ENCODE measurements at places on chromosomes 6 and 20.

GRCh38 chr20:61974357-61974665 lies 91.4 kb downstream of the TAF4 start:
- DNase-seq = no peak

DNA sequence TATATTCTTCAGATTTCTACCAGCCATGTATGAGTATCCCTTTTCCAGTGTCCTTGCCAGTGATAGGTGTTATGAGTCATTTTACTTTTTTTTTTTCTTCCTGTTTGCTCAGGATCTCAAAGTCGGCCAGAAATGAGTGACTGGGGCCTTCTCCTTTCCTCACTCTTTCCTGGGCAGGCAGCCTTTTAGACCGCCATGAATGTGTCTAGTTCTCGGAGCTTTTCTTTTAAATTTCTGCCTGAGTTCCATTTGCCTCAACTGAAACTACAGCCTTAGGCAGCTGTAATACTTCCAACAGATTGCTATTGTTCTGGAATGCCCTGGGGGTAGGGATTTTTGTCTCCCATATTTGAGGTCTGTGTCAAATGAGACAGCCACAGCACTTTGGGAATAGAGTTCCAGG lies 83.7 kb downstream of the STXBP5 start:
- DNase-seq = no peak

DNA sequence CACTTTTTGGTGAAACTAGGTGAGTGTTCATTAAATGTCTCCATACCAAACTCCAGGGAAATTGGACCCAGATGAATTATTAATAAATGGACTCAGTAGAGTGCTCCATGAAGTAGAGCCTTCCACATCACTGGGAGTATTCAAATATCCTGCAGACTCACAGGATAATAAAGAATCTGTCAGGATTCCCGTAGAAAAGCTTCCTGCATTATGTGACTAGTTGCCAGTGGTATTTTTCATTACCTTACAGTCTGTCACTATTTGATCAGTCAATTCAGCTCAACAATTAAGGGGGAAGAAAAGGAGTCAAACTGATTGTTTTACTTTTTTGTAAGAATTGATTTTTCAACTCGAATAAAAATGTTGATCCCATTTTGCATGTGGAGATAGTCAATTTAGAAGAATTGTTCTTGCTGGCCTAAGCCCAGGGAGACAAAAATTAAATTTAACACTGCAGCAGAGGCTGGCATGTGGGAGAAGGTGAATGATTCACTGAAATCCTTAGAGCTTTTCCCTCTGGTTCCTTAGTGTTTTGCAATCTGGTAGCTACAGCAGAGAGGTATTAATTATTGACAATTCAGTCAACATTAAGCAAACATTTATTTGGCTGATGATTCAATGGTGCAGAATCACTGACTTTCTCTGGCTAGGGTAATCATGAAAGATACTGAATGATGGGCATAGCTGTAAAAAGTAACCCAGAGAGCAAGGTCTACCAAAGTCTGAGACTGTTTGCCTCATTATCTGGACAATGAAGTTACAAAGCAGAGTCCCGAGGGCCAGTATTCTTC lies 442.4 kb downstream of the CD83 start:
- DNase-seq = no peak

DNA sequence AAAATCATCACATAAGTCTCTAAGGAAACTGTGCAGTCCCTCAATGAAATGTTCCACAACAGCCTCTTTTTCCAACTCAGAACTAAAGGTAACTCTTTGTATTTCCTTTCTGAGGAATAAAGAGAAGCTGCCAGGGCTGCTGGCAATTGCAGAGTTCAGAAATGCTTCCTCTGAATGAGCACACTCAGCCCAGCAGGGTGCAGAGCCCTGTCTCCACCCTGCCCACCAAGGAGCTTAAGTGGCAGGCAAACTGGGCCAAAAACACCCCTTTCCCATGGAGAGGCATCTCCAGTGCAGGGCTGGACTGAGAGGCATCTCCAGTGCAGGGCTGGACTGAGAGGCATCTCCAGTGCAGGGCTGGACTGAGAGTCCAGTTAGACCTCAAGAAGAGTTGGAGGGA lies 255.4 kb downstream of the GMPR start:
- DNase-seq = no peak

- DNase-seq = no peak
Observed at GRCh38 chr6:105488516-105489215, 85.8 kb upstream of the PREP start.

- DNase-seq = no peak
Observed at GRCh38 chr6:91681296-91681695, 1094.4 kb upstream of the MAP3K7 start.

DNA sequence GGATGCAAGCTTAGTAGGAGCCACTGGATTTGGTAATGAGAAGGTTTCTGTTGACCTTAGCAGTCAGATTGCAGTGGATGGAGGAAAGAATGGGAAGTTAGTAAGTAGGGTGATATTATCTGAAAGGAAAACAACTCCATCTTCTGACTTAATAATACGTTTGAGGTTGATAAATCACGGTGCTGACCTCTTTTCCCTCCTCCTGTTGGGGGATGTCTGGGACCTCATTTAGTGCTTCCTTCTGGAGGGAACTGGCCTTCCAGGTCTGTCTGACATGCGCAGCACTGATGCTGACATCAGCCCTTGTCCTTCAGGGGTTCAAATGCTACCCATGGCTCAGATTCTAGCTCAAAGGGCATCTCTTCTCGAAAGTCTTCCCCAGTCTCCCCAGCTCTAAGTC lies 48.2 kb upstream of the AKAP12 start:
- DNase-seq = no peak

DNA sequence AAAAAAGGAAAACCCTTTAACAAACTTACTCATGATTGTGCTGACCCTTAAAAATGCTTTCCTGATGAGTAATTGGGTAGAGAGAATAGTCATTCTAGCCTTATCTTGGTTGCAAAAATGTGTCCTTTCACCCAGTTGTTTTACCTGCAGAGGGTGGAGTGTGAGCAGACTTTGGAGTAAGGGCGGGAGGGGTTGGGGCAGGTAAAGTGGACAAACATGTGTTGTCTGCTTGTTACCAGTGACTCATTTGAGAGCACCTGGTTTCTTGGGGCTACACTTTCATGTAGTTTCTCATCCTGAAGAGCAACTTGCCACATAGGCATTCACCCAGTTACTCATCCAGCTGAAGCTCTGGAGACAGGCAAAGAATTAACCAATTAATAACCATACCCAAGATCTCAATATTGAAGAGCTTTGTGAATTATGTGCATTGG lies 121.1 kb downstream of the TNFRSF21 start:
- no peak for DNase-seq

- DNase-seq = no peak
Observed at GRCh38 chr6:29791786-29792122, 35.9 kb upstream of the HLA-G start.

- no peak for DNase-seq
Observed at GRCh38 chr20:7836076-7836475, 104.2 kb downstream of the HAO1 start.

GRCh38 chr6:131387562-131388447 lies 185.2 kb upstream of the ARG1 start:
- DNase-seq = no peak

- no peak for DNase-seq
Observed at GRCh38 chr6:41258196-41258493, 28.3 kb downstream of the TREM1 start.

DNA sequence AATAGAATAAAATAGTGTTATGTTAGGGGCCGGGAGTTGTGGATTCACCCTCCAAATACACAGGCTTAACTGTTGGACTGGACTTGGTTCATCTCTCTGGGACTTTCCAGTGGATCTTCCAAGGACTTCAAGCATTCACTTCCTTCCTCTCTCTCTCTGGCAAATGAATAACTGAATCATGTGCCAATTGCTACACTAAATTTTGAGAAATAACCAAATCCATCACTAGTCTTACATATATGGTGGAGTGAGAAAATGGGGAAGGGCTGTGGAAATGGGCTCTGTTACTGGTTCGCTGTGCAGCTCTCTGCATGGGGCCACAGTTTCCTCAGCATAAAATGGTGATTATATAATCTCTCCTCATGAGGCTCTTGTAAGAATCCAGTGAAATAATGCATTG lies 6.8 kb upstream of the KIAA1755 start:
- no peak for DNase-seq

DNA sequence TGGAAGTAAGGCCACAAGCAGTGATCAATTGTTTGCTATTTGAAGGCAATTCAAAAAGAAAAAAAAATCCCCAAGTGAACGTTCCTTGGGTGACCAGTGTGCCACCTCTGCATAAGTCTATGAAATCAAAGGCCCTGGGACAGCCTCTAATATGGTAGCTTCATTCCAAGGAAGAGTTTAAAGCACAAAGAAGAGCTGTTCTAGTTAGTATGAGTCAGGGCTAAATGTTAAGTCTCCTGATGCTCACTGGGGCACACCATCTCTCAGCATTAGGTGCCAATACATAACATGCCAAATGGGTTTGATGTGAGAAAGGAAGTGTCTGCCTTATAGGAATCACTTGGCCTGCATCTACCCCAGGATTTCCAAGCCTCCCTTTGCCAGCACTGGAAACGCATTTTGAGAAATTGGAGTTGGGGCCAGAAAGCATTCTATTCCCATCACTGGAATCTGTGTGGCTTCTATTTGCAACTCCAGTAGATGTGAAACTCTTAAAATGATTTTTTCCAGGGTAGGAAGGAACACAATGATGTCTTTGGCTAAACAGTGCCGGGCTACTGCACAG lies 13.0 kb downstream of the UNC5CL start:
- DNase-seq = no peak

DNA sequence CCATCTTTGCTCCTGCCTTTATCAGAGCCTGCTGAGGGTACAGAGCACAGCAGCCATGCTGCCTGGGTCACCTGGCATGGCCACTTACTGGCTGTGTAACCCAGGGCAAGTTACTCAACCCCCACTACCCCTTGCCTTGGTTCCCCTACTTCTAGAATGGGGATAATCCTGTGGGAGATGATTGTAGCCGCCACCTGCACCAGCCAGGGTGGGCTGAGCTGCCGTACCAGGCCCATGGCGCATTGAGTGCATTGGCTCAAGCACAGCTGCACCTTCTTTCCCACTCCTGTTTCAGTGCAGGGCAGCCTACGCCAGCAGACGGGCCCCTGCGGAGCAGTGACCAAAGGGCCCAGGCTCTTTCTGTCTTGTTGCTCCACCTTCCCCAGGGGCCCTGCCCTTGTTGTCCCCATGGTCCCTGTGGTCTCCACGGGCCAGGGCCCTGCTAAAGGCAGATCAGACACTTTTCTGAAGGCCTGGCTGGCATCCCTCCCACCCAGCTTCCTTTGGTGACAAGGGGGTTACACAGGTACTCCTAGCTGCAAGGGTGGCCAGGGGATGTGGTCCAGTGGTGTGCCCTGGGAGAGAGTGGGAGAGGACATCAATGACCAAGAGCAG lies 159.4 kb upstream of the MLN start:
- no peak for DNase-seq

DNA sequence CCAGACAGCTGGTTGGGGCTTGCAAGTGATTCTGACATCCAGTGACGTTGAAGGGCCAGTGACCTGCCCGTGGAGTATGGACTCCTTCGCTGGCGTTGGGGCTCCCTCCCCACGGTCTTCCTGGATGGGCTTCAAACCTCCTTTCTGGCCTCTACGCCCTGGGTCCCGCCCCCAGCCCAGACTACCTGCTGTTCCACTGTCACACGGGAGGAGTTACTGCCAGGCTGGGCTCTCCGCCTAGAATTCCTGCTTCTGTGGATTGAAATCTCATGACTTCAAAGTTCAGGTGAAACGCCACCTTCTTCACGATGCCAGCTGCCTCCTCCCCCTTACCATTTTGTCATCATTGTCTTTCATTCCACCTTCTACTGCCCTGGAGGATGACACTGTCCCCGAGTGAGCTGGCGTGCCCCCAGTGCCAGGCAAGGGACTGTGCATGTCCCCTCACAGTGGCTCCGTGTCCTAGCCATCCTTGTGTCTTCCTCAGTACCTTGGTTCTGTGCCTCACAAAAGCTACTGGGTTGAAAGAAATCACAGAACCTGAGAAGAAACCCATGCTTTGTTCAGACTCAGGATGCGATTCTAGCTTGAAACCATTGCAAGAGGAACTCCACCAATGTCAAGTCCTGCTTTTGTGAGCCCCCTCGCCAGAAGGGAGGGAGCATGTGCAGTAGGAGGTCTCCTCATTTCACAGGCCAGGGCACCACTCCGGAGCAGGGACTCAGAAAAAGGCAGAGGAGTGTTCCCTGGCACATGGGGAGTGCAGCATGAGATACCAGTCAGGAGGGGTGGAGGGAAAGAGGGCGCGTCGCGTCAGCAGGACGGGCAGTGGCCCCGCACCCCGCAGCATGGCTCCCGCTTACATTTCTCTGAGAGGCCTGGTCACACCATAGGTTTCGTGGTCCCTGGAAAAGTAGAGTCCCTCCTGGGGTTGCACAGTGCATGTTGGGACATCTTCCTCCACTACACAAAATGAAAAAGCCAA lies 11.0 kb upstream of the IRF4 start:
- DNase-seq = no peak

DNA sequence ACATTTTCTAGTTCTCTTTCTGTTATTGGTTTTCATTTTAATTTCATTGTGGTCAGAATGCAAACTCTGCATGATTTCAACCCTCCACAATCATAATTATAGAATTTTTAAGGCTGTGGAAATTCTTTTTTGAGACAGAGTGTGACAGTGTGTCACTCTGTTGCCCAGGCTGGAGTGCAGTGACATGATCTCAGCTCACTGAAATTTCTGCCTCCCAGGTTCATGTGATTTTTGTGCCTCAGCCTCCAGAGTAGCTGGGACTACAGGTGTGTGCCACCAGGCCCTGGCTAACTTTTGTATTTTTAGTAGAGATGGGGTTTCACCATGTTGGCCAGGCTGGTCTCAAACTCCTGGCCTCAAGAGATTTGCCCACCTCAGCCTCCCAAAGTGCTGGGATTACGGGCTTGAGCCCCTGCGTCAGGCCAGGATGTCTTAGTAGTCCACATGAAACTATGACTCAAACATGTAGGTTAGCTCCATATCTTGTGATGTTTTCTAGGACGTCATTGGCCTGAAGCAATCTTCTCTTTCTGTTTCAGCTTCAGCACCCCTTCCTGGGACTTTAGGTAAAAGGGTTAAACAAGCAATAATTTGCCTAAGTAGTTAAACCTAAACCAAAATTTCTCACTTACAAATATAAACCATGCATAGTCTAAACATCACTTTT lies 47.4 kb upstream of the SAMD3 start:
- no peak for DNase-seq
